Stimulated activated CD4-positive, alpha-beta T cell treated with anti-CD3 and anti-CD28 coated beads, TNF-alpha, amount 100 ng/mL, for 48 hours (primary cell): ENCODE measurements at places on chromosomes 2 and 18.

DNA sequence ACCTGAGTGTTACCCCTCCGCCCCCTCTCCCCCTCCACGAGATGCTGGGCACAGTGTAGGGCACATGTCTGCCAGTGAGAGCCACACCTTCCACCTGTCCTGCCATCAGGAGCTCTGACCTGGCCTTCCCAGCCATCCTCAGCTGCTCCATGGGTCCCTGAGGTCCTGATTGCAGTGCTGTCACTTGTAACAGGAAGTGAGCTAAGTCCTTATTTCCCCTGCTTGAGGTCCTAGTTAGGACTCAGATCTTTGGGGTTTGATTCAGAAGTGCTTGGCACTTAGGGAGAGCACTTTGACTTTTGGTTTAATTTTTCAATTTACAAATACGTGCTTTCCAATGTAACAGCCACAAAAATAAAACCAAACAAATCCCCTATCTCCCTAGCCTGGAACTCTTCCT is 125.5 kb downstream of the WDSUB1 start:
- DNase-seq: no peak

DNA sequence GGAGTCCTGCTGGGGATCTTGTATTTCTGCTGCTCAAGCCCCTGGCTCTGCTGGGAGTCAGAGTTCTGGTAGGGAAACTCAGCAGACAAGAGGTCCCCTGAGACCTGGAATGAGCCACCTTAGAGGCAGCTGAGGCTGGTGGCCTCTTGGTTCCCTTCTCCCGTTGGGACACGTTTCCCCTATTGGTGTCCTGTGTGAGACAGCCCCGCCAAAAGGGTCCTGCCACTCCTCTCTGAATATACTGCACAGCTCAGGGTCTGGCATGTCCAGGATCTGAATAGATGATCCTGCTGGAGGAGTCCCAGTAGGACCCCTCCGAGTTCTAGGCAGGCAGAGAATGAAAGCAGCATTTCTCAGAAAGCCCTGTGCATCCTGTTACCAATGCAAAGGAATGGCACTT is 2.0 kb upstream of the RALB start:
- DNase-seq: no peak

DNA sequence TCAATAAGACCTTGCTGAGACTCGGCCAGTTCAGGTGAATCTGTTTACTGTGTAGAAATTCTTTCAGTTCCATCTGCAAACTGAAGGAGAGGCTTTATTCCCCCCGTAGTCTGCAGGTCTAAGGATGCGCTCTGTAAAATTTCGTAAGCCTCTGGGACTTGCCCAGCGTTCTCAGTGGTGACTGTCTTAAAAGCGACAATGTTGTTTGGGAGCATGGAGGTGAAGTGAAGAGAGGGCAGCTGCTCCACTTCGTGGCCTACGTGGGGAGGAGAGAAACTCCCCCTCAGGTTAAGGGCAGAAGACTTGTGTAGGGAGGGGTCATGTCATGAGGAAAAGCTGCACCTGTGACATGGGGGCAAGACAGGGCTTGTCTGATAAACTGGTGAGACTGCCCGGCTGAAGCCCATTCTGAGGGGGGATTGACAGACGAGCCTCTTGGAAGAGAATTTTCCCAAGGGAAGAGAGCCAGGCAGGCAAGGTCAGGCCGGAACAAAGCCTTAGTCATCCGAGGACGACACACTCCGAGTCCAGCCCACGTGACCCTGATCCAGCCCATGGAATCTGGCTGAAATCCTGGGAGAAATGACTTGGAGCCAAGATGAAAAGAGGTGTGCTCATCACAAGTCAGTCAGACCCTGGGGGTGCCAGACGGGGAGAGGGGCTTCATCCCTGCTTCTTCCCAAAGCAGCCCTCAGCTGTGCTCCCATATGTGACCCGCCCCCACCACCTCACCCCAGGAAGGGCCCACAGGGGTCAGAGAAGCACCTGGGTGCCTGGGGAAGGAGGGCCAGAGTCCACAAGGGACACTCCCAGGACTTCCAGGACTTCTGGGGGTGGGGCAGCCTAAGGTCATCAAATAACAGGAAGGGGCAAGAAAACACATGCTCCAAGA is 88.5 kb upstream of the SH3BP4 start:
- DNase-seq: no peak

- DNase-seq: no peak
Observed at GRCh38 chr18:48467231-48467630, 58.0 kb upstream of the ZBTB7C start.

- DNase-seq: no peak
Observed at GRCh38 chr2:26086155-26086637, 52.3 kb downstream of the RAB10 start.

- DNase-seq: peak; percentile 14
Observed at GRCh38 chr18:48541026-48541746, 2.4 kb downstream of the CTIF start.

DNA sequence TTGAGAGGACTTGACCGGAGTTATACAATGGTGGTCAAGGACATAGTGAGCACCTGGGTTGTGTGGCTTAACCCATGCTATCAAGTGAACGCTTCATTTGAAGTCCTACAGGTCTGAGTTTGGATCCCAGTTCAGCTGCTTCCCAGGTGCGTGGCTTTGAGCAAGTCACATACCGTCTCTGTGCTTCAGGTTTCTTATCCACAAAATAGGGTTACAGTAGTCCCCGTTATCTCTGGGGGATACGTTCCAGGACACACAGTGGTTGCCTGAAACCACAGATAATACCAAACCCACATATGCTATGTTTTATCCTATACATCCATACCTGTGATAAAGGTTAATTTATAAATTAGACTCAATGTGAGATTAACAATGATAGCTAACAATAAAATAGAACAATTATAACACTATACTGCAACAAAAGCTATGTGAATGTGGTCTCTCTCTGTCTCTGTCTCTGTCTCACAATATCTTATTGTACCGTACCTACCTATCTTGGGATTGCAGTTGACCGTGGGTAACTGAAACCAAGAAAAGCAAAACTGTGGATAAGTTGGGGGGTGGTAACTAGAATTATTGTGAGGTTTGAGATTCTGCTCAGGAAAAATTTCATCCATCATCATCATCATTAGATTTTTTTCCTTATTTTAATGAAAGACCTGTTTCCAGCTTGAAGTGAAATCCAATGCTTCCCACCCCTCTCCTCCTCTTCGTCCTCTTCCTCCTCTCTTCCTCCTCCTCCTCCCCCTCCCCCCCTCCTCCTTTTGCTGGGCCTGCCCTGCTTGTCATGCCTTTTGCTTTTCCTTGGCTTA is 22.7 kb downstream of the LBH start:
- no peak for DNase-seq

- no peak for DNase-seq
Observed at GRCh38 chr2:111039628-111040383, 80.9 kb upstream of the BCL2L11 start.

- DNase-seq: no peak
Observed at GRCh38 chr2:173962031-173962430, 3.1 kb downstream of the SP3 start.

- no peak for DNase-seq
Observed at GRCh38 chr2:19357402-19358241, 801 bp downstream of the OSR1 start.

GRCh38 chr2:104853534-104854497 is at the start of gene POU3F3:
Gene POU3F3 (plus strand): TSS chr2:104854115. CDS start chr2:104855511, 1,396 bp downstream.
- DNase-seq: no peak

GRCh38 chr2:119122663-119123062 is 35.9 kb downstream of the C1QL2 start:
- no peak for DNase-seq
